Lung (tissue), 17 donors: ENCODE measurements at places on chromosomes 4 and X. TPM values are rescaled to one million over a fixed set of nuclear protein-coding genes. Genes with fewer than 3 reads are reported as not detected.

- peak; percentile 25 for DNase-seq
- no peaks in the 10 kb centered on the region for H3K4me1 ChIP-seq
- H3K36me3 ChIP-seq = no peaks in the 10 kb centered on the region
- no peak overlapping the region for H3K27ac ChIP-seq
These were observed 14.3 kb upstream of the PNPLA4 start for GRCh38 chrX:7941390-7942042.

- no peaks in the 10 kb centered on the region for H3K4me1 ChIP-seq
- peaks cover 2% of the 10 kb centered on the region for H3K36me3 ChIP-seq
- no peak overlapping the region for H3K27ac ChIP-seq
- DNase-seq = no peak
- peaks cover 11% of the 10 kb centered on the region for H3K27me3 ChIP-seq
These were observed 559.6 kb upstream of the DIPK2B start for GRCh38 chrX:45760187-45760742.

DNA sequence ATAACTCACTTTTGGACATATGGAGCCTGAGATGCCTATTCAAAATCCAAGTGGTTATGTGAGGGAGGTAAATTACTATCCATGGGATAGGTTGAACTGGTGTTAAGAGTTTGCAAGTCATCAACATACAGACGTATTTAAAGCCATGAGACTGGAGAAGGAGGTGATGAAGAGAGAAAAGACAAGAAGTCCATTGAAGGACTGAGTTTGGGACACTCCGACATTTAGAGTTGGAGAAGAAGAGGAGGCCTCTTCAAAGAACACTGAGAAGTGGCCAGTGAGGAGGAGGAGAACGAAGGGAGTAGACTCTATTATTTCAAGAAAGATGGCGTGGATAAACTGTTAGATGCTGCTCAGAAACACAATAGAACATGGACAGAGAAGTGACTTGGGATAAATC is at the start of gene CNGA2:
TSS of gene CNGA2 (plus strand) at position 301 of the 400 bp plus-strand sequence. CDS start 3,738 bp downstream, outside the sequence.
- no peak within 1 kb of the TSS for H3K4me3 ChIP-seq
- H3K27me3 ChIP-seq = no peaks in the 10 kb centered on the region
- H3K27ac ChIP-seq = no peak within 1 kb of the TSS

- DNase-seq = no peak
- no peaks in the 10 kb centered on the region for H3K4me1 ChIP-seq
- H3K27me3 ChIP-seq = no peaks in the 10 kb centered on the region
- no peak overlapping the region for H3K4me3 ChIP-seq
- no peak overlapping the region for H3K27ac ChIP-seq
- no peaks in the 10 kb centered on the region for H3K36me3 ChIP-seq
These were observed 346.7 kb upstream of the SFRP2 start for GRCh38 chr4:154135576-154135975.

- DNase-seq = no peak
- no peaks in the 10 kb centered on the region for H3K27me3 ChIP-seq
- no peak overlapping the region for H3K27ac ChIP-seq
- H3K4me3 ChIP-seq = no peak overlapping the region
- H3K4me1 ChIP-seq = no peaks in the 10 kb centered on the region
These were observed 346.5 kb upstream of the FMR1 start for GRCh38 chrX:147565237-147565636.

MAGEA8 gene
- not detected for total RNA-seq

FRMD7 gene
- total RNA-seq = not detected

UGT2B10 gene
- not detected for total RNA-seq

TEC gene
- total RNA-seq = 19.8 TPM
